ENCODE measurements at places on chromosomes 12 and 14. TPM values are rescaled to one million over a fixed set of nuclear protein-coding genes. Genes with fewer than 3 reads are reported as not detected.

The DEPDC4 gene
- total RNA-seq: 0.41 TPM

- no peak for DNase-seq
These were observed 224.9 kb downstream of the APAF1 start for GRCh38 chr12:98869886-98870503.

The PLEK2 gene
- total RNA-seq: 13.8 TPM

GRCh38 chr12:10457760-10458159 lies 4.6 kb upstream of the KLRC1 start:
- no peak for DNase-seq

DNA sequence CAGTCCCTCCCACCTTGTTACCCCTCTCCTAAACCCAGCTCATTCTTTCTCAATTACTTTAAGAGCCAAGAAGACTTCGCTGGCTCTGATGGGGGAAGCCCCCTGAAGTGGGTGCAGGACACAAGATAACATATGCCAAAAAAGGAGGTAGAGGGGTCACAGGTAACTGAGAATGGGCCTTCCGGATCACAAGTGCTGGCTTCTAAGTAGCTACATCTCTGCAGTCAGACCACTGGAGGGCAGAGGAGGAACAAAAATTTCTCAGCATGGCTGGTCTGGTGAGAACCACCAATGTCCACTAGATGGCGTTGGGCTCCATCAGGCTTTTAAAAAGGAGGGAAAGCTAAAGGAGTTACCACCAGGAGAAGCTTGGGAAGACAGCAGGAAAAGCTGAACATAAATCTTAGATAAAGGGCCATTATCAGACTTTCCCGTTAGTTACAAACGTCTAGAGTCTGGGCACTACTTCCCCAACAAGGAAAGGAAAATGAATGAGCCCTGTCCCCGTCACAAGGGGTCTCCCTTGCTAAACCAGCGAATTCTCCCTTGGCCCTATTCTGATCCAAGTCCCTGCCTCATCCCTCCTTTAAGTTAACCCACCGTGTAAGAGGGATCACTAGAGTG lies 11.6 kb upstream of the CDH24 start:
- DNase-seq: peak; percentile 95

DNA sequence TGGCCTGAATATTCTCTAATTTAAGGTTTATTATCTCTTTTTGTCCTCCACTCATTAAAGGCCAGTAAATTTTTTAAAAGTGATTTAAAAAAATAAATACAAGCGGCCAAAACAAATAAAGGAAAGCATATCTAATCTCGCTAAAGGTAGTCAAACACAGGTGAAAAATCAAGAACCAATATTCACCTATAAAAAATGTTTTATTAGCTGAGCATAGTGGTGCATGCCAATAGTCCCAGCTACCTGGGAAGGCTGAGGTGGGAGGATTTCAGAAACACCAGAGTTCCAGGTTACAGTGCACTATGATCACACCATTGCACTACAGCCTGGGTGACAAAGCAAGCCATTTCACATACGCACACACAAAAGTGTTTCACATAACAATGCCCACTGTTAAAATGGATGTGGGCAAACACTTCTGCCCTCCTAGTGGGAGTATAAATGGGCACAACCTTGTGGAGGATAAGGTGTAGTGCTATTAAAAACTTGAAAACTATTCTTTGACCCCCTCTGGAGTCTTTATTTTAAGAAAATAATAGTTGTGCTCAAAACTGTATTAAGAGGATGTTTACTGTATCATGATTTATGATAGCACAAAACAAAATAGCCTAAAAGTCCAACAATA lies 32.7 kb upstream of the NAP1L1 start:
- no peak for DNase-seq

DNA sequence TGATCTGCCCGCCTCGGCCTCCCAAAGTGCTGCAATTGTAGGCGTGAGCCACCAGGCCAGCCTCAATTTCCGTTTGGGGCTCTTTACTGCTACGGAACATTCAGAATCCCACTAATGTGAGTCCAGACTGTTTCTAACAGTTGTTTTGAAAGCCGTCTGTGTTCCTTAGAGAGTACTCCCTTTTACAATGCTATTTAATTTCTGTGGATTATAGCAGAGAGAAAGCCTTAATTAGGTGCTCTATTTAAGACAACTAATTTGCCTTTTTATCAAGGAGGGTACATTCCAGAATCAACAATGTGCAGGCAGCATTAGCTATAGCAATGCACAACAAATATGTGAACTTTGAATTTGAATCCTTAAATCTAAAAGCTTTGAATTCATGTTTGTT lies 2.8 kb upstream of the SAV1 start:
- DNase-seq: no peak

GRCh38 chr12:114163771-114164170 lies 197.6 kb upstream of the RBM19 start:
- DNase-seq: no peak

The MYF5 gene
- not detected for total RNA-seq

All from glomerular endothelial cell (primary cell).